ENCODE measurements at places on chromosomes 5 and 9.

DNA sequence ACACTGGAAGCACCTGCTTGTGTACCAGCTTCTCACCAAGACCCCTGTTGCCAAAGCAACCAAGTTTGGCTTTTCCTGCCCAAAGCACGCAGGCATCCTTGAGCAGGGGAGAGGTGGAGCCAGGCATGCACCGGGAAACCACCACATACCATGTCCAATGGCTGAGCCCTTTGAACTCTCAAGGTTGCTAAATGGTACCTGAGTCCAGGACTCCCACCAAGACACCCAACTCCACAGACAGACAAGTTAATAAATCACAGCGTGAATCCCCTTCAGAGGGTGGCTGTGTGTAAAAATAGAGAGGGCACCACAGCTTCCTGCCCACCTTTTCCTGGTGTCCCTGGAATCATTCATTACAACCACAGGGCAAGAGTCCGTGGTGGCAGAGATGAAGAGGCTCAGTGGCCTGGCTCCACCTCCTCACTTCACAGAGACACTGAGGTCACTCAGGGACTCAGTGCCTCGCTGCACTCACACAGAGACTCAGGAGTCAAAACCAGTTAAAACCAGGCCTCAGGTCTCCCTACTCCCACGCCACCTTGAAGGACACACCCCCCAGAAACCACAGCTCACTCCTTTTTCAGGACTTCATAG, 143.7 kb downstream of the C5orf15 start:
- DNase-seq = no peak

DNA sequence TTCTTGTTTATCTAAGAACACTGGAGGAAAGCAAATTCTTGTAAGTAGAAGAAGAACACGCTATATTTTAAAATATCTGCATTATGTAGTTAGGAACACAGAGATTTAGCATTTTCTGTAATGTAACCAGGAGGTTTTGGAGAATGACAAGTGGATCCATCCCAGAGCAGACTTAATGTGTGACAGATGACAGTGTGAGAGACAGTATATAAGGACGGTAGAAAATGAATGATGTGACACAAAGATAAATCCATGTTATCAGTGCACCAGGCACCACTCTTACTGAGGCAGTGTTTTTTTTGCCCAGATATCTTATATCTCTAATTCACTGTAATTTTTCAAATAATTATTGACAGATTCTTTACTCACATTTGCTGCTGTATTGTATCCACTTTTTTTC, 239.0 kb upstream of the KCNN2 start:
- no peak for DNase-seq

GRCh38 chr5:103393101-103393754, 134.7 kb downstream of the MACIR start:
- DNase-seq = no peak

DNA sequence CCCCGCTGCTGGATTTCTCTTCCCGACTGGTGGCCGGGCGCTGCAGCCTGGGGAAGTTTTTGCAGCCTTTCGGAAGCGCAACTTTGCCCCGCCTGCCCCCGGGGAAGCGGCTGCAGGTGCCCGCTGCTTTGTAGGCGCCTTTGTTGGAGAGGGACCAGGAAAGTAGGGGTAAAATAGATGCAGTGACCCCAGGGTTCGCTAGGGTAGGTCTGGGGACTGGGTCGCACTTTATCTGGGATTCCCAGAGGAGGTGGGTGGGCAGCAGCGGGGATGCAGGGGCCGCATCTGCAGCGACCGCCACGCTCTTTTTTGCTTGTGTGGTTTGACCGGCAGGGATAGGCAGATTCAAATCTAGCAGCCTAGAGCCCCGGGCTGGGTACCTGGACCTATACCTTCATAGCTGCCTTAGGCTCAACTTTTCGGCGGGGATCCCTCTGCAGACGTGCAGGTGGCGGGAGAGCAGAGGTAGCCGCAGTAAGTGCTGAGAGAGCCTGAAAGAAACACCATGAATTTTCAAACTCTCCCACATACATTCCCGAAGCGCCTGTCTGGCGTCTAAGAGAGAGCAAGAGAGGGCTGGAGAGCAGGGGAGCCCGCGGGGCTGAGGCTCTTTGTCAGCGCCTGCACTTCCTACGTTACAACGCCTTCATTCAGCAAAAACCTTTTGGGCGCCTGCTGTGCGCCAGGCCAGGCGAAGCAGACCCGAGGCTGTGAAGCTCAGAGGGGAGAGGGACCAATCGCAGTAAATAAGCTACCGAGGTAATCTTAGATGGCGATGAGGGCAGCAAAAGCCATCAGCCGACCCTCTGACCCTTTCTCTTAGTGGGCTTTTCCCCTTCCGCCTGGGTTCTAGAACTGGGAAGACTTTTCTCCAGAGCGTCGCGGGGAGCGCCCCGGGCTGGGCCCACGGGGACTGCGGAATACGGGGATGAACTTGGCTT, 642 bp downstream of the SV2C start:
- no peak for DNase-seq

DNA sequence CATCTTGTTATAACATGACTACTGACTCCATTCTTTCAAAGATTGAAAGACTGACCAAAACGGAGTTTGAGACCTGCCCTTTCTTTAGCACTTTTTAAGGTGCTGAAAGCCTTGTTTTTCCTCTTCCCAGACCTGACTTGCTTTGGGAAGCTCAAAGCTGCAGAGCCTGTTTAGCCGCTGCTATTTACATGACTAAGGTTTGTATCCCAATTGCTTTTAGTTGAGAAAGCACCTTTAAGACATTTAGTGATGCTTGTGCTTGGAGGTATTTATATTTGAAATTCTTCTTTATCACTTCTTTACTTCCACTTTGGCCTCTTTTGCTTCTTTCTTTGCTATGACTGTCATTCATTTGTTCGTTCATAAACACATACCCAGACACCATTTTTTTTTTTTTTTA, 182.6 kb upstream of the ELL2 start:
- DNase-seq = no peak

GRCh38 chr9:129289131-129289731, 111.2 kb upstream of the IER5L start:
- DNase-seq = no peak

GRCh38 chr9:3762076-3762475, 236.3 kb upstream of the RFX3 start:
- no peak for DNase-seq

- DNase-seq = no peak
Observed at GRCh38 chr5:136033848-136034247, 5.1 kb downstream of the TGFBI start.

GRCh38 chr9:132910376-132910775, 31.7 kb downstream of the SPACA9 start:
- no peak for DNase-seq

DNA sequence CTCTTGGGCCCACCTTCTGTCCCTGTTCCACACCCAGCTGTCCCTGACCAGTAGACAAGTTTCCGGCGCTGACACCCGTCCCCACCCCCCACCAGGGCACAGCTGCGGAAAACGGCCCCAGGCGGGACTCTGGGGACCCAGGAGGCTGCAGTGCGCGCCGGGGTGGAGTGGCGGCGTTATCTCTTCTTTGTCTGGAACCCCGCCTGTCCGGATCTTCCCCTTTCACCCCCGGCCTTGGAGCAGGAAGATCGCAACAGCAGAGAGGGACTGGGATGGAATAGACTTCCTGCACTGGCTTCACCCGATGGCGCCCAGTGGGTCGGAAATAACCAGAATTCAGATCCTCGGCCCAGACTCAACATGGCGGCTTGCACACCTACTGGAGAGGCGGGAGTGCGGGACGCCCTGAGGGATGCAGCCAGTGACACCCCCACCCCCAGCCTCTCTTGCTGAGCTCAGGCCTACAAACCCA, 4.7 kb downstream of the PAX5 start:
- DNase-seq = no peak

DNA sequence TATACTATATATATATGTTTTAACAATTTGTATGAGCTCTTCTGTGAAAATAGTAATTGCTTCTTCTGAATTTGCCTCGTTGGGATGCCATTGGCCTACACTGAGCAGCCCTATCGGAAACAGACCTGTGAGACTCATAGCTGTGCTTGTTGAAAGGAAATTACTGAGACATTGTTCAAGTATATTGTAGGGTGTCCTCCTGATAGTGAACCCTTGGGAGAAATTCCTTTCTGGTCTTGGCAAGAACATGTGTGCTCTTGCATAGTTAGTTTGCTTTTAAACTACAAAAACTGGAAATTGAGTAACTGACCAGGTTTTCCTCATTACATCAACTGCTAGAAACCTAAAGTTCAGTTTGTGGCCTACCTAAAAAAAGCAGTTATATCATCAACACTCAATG, 160.9 kb downstream of the LURAP1L start:
- peak; percentile 68 for DNase-seq

GRCh38 chr9:129145841-129146292, 32.2 kb downstream of the IER5L start:
- DNase-seq = no peak
